Lung microvascular endothelial cell (primary cell): ENCODE measurements at places on chromosomes 16 and 17.

- no peak for DNase-seq
These were observed 6.1 kb downstream of the DRC3 start for GRCh38 chr17:17978481-17979424.

DNA sequence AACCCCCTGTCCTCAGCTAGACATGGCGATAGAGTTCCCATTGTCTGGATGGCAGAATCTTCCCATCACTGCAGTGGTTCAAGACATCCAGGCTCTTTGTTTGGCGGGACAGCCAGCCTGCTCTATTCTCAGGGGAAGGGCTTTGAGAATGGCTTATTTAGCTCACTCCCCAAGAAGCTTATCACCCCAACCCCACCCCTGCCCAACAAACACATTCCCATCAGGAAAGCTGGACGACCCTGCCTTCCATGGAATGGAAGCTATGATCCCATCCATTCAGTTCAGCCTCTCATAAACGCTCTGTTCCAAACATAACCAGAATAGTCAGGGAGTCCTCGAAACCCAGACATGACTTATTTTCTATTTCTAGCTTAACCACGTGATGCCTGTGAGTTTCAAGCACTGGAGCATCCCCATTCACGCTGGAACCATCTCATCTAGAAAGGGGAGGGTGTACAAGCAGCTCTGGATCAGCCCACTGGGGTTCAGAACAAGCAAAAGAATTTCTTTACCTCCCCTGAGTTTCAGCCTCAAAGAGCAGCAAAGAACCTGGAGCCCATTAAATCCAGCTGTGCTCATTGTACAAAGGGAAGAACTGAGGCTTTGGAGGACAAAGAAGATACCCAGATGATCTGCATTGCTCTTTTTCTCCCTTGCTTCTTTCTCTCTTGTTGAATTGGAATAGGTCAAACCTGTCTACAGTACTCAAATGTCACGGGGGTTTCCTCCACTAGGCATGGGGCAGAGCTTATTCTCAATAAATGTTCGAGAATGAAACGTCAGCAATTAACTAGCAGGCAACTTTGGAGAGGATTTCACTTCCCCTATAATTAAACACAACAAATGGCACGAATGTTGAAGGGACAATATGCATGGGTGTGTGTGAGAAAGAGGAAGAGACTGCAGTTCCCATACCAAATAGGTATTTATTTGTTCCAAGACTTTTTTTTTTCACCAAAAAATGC is 93.1 kb downstream of the XYLT1 start:
- no peak for DNase-seq

- DNase-seq, result no peak
These were observed 172.4 kb downstream of the ABCA8 start for GRCh38 chr17:68782789-68783188.

- DNase-seq, result peak; percentile 100
These were observed 1.4 kb upstream of the BAHCC1 start for GRCh38 chr17:81393684-81394376.

DNA sequence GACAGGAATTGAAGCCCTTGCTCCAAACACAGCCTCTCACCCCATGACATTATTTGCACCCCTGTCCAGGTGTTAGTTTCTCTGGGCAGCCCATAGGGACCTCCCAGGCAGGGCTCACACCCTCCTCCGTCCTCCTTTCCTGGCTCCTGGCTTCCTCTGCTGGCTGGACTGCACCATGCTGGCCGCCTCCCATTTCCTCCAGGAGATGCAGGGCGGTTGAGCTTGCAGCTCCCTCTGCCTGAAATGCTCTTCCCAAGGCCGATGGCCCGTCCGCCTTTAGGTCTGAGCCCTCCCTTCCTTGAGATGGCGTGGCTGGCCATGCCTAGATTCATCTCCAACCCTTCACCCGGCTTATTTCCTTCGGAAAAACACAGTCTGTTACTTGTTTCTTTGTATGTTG is 334.8 kb downstream of the SNX29 start:
- peak; percentile 59 for DNase-seq
